ENCODE measurements at places on chromosomes 11 and 22. TPM values are rescaled to one million over a fixed set of nuclear protein-coding genes. Genes with fewer than 3 reads are reported as not detected.

DNA sequence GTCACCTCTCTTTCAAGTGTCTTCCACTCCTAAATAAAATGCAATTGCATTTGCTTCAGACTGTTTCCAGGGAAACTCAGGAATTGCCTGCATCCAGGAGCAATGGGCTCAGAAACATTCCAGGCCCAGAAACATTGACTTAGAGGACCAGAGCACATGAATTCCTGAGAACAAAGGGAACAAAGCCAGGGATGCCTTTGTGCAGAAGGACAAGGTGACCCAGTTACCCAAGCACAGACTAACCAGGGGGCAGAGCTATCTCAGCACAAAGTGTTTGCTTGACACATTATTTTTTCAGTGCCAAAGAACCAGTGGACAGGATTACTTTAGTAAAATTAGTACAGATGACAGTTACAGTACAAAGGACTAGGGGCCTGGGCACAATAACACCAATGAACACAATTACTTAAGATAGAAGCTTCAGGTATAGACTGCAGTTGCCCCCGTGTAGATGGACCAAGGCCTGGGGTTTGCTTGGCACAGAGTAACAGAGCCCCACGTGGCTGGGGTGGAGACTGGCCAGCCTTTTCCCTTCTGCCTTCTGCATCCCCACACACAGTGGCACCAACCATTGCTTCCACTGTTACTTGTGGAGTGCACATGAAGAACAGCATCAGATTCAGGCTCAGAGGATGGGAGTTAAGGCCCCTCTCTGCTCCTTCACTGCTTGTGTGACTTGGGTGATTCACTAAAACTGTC lies 500.8 kb downstream of the INSC start:
- DNase-seq = no peak

GRCh38 chr11:76626921-76627401 lies 43.6 kb downstream of the LRRC32 start:
- DNase-seq = no peak

DNA sequence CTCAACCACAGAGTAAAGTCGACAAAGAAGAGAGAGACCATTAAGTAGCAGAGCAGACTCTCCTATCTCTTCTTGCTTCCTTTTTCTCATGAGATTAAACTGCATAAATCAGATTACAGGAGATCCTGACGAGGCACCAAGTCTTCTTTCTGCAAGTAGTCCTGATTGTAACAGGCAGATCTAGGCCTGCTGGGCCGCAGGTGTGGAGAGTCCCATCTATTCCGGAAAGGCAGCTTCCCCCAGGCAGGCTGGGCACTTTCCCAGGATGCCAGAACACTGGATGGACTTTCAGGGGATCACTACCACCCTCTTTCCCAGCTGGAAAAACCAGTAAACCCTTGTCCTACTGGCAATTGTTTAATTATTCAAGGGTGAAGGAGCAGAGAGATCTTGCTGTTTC lies 173.0 kb upstream of the CADM1 start:
- DNase-seq = no peak

DNA sequence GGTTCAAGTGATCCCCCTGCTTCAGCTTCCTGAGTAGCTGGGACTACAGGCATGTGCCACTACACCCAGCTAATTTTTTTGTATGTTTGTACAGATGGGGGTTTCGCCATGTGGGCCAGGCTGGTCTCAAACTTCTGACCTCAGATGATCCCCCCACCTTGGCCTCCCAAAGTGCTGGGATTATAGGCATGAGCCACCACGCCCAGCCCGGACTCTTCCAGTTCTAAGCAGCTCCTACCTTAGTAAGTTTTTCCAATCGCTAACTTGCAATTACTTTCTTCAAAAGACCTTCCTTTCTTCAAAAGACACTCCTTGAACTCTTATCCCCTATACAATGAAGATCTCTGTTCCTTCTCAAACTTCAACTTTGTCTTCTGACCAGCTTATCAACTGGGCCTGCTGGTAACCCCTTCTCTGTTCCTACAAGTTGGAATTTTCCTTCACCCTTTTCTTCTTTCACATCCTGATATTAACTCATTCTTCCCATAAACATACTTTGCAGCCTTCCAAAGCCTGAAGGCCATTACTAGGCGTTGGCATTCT lies 25.8 kb downstream of the RBFOX2 start:
- no peak for DNase-seq

DNA sequence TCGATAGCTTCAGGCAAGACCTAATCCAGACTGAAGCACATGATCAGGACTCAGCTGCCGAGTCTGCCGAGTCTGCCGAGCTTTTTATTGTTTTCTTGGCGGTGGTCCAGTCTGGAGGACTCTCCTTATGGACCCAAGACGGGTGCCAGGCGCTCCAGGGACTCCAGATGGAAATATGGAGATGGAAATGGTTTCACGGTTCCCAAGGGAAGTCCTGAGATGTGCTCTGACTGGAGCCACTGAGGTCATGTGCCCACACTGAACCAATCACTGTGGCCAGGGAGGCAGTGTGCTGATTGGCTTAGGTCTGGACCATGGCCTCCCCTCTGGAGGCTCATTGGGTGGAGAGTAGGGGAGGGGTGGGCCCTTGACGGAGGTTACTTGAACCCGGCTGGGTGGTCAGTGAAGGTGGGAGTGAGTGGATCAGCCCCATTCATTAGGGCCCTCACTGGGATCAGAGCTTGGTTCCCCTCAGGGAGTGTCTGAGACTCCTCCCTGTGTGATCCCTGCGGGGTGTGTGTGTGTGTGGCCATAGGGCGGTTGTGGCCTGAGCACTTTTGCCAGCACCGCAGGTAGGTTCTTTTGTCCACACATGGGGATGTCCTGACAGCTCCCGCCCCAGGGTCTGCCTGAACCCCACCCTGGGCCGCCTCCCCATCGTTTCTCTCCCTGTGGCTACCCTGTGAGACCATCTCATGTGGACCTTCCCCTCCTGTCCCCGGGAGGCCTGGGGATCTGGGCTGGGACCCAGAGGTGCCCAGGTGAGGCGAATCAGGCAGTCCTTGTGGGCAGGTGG lies 14.0 kb downstream of the RPS6KA4 start:
- no peak for DNase-seq

DNA sequence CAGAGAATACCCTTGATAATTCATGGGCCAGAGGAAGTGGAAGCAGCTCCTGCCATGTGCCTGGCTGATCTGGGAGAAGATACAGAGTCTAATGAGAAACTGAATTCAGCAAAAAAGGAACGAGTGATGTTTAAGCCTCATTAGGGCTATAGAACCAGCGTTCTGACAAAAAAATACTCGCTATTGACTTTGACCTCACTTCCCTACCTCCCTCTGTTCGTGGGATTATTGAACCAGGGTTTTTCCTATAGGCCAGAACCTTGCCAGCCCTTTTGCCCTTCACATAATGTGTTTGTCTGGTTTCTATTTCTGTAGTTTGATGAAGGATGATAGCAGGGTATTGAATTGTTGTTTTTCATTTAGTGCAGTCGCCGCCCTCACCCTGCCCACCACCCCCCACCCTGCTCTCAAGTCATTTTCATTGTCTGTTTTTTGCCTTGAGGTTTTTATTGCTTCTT lies 7.6 kb upstream of the RBFOX2 start:
- DNase-seq = no peak

DNA sequence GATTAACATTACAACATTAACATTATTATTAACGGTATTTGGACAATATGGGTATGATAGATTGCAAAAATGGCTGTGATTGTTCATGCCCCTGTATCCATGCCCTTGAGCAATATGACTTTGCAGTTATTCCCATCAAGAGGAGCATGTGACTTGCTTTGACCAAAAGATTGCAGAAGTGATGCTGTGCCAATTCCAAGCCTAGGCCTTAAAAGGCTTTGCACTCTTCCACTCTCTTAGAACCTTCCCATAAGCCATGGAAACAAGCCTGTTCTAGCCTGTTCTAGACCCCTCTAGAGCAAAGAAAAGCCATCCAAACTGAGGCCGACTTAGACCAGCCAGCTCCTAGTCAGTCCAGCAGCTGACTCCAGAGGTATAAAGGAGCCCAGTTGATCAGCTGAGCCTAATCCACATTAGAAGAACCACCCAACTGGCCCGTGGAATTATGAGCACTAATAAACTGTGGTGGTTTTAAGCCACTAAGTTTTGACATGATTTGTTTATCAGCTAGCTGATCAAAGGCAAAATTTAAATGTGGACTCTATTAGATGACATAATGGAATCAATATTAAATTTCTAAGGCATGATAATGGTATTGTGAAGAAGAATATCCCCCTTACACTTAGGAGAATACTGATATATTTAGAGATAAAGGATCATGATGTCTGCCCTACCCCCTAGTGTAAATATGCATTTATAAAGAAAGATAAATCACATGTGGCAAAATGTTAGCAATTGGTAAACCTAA lies 28.6 kb downstream of the RAB30 start:
- no peak for DNase-seq

DNA sequence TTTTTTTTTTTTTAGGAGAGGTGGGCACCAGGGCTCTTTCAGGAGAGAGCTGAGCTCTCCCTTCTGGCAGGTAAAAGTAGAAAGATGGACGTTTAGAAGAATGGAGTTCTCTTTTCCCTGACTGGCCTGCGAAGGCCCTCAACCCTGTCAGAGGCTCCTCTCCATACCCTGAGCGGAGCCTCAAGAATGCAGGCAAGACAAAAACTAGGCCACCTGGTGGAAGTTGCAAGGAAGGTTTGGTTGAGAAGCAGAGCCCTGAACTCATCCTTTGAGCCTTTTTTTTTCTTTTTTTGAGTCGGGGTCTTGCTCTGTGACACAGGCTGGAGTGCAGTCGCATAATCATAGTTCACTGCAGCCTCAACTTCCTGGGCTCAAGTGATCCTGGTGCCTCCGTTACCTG lies 1.4 kb downstream of the OTOG start:
- DNase-seq = no peak

GRCh38 chr22:42270176-42270509 lies 310 bp downstream of the TCF20 start:
- DNase-seq = peak; percentile 40

- no peak for DNase-seq
Observed at GRCh38 chr11:112760396-112761059, 200.7 kb upstream of the NCAM1 start.

DNA sequence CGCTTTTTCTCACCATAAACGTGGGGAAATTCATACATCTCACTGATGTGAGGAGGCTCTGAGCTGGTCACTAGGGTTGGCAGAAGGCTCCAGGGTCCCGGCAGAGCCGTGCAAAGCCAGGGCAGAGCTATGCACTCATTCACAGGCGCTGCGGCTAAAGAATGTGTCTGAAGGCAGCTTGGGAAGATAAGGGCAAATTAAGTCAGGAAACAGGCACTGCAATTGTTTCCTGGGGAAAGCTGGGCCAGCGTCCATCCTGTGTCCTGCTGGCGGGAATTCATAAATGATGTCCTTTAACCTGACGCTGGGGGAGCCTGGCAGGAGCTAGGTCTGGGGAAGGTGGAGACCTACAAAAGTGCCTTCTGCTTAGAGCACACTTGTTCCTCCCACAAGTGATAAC lies 27.6 kb downstream of the PKNOX2 start:
- no peak for DNase-seq

DNA sequence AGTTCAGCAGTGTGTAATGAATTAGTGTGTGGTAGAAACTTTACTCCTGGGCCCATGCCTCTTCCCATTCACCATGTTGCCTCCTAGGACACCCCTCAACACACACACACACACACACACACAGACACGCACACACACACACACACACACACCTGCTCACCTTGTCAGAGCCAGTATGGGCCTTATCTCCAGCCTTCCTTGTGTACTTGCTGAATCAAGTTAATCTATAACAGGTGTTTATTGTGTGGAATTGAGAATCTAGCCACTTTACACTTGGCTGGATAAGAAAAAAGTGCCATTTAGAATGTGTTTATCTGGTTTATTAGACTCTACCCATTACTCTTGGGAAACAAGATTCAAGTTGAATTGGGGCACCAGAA lies 14.5 kb upstream of the ZDHHC13 start:
- DNase-seq = no peak

DNA sequence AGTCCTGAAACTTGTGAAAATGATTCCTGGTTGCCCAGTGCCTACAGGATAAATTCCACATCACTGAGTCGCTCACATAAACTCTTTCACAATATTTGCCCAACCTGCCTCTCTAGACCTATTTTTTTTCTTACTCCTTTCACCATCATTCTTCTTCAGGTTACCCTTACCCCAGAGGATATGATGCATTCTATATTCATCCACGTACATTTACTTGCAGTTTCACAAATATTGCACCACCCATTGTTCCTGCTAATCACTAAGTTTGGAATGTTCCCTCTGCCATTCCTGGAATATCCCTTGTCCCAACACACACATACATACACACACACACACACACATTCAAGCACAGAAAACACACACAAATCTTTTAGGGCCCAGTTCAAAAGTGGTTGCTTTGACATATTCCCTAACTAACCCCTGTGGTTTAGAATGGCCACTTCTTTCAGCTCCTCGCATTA lies 379.5 kb downstream of the ETS1 start:
- no peak for DNase-seq

GRCh38 chr11:112226831-112227401 lies 688 bp downstream of the PTS start:
- DNase-seq = no peak

DNA sequence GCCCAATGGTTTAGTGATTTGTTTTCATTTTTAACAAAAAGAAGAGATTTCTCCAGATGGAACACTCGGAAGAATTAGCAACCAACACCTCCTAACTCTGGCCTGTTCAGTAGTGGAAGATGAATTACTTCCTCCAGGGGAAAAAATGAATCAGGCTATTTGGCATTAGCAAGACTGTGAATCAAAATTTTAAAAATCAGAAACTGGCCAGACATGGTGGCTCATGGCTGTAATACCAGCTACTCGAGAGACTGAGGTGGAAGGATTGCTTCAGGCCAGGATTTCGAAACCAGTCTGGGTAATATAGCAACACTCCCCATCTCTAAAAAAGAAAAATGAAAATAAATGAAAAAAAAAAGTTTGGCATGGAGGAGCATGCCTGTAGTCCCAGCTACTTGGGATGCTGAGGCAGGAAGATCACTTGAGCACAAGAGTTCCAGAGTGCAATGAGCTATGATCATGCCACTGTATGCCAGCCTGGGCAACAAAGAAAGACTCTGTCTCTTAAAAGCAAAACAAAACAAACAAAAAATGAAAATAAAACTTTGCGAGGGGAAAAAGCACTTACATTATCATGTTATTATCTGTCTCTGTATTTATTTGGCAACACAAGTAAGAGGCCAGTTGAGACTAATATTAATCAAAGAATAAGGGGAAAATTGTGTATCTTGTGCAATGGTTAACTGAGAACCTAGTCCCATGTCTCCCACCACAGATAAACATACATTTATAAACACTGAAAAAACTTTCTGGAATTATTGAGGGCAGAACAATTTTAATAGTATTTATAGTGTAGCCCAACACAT lies 796.3 kb upstream of the ANO3 start:
- DNase-seq = no peak

GRCh38 chr11:40974186-40974795 lies 485.2 kb downstream of the LRRC4C start:
- peak; percentile 7 for DNase-seq

Gene FUT4
- 7.8 TPM for total RNA-seq

Gene ART1
- 4.2 TPM for total RNA-seq

Gene RFPL1
- total RNA-seq = not detected

Gene GAL3ST3
- not detected for total RNA-seq

Gene HNRNPUL2
- 39.0 TPM for total RNA-seq

Gene DRICH1
- 0.41 TPM for total RNA-seq

Gene RIMBP3B
- 0.72 TPM for total RNA-seq

Gene DKK3
- 145 TPM for total RNA-seq

Gene TIRAP
- total RNA-seq = 4.5 TPM

Gene OR52N4
- total RNA-seq = not detected

Data from tongue (tissue), 3 donors.